ENCODE measurements at places on chromosomes 3 and 15.
A peak's percentile ranks its signal among the peaks of the same experiment; 100 is the strongest.

- DNase-seq: no peak
These were observed 610.9 kb upstream of the ALCAM start for GRCh38 chr3:104755791-104756190.

- no peak for DNase-seq
These were observed 35.4 kb downstream of the SV2B start for GRCh38 chr15:91135201-91136130.

GRCh38 chr3:183148056-183148455, 14.5 kb downstream of the LAMP3 start:
- DNase-seq: peak; percentile 90

DNA sequence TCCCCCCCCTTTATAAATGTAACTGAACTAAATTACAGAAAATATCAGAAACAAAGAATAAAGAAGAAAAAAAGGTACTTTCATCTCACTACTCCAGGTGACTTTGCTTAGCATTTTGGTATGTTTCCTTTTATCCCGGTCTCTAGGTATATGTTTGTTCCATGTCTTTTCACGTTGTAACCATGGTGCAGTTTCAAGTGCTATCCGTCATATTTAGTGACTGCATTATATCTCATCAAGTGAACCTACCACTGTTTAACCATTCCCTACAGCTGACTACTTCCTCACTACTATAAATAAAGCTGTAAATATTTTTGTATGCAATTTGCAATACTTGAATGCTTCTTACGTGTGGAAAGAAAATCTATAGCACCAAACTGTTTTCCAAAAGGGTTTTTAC, 2.2 kb downstream of the BTBD1 start:
- DNase-seq: no peak

DNA sequence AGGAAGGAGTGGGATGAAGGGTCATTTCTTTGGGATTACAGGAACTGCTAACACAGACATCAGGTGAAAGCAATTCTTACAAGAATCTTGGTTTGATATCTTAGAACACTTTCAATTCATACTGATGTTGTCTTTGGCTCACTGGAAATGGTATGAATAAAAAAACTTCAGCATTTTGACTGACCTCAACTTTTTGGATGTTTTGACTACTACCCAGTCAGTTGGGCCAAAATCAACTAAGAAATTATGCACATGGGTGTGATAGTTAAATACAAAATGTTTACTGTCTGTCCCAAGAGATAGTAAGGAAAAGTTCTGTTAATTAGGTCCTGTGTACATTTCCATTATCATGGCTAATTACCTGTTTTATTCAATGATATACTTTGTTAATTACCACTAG, 165.5 kb upstream of the LRIG1 start:
- no peak for DNase-seq

DNA sequence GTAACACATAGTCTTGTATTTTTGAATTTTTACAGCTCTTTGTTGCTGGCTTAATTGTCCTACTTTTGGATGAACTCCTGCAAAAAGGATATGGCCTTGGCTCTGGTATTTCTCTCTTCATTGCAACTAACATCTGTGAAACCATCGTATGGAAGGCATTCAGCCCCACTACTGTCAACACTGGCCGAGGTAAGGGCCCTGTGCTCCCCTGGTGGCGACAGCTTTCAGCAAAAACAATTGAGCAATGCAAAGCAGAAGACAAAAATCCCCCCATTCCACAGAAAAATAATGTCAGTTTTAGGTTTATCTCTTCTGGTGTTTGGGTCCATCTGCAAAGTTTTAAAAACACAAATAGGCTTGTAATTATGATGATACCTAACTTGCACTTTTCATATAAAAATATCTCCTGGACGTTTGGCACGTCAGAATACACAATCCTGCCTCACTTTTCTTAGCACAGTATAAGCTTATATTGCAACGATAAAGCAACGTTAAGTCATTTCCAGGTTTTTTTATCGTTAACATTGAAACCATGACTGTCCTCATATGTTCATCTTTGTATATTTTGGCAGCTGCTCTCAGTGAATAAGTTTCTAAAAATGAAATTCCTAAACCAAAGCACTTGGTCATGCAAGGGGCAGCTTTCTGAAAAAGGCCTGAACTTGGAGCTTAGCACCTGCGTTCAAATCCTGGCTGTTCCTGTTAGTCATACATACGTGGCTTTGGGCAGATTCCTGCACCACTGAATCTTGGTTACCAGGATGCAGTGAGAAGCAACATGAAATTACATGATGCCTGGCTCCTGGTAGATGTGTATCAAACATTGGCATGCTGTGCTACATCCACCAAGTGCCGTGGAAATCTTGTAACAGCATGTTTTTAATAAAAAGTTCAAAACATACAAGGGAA, 8.5 kb downstream of the SEC61A1 start:
- DNase-seq: peak; percentile 96

DNA sequence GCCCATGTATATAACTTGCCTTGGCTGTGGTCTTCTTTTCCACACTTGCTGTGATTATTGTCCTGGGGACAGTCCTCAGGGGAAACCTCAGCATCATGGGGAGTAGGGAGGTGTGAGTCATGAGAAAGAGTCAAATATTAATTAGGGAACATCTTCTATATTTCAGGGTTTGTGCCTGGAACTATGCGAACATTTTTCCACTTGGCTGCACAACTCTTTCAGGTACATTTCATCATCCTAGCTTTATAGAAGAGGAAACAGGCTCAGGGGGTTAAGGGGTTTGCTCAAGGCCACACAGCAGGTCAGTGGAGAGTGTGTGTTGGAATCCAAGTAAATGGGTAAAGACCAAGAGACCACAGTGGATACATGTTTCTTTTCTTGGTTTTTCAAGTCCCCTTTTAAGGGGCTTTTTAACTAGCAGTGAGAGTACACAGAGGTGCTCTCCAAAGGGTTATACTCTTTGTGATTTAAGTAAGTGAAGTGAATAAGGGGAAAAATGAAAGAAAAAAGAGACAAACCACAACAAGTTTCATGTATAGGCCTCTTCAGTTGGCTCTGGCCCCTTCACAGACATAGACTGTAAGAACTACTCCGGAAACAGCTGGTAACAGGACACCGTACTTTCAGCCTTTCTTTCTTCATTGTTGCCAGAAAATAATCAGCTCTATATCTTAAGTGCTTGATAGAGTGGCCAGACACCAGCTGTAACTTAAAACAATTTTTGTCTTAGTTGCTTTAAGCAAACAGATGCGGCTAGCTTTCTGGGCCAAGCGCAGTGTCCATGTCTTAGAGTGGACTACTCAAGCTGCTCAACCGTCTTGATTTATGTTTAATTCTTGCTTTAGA, 64.6 kb downstream of the EEFSEC start:
- peak; percentile 81 for DNase-seq

DNA sequence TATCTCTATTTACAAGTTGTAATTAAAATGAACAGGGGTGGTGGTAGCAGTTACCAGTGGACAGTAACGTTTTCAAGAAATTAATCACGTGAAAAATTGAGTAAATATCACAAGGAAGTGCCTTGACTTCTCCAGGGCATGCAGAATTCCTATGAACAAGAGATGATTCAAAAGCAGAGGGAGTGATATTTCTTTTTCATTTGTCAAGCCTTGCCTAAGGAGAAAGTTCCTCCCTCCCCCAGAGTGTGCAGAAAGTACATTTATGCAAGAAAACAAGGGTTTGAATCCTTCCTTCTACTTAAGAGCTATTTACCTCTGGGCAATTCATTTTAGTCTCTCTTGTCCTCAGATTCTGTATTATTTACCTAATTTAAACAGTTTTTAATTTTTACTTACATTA, 53.3 kb upstream of the ZNF385D start:
- no peak for DNase-seq

DNA sequence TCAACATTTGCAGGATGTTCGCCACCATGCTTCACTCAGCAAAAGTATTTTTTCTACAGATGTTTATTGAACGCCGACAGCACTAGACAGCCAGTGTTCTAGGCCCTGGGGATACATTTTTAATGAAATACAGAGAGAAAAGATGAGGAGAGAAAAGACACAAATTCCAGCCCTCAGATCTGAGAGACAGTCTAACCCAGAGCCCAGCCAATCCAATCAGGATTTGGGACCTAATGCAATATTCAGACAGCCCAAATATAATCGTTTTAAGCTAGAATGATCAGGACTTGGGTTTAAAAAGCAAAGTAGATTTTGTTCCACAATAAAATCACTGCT, 174.8 kb downstream of the SLCO3A1 start:
- DNase-seq: no peak
